ENCODE measurements at places on chromosomes 11 and 22.

GRCh38 chr11:10459029-10459970 lies 4.2 kb downstream of the AMPD3 start:
- DNase-seq, result peak; percentile 77

- no peak for DNase-seq
Observed at GRCh38 chr11:115238086-115238485, 266.1 kb downstream of the CADM1 start.

- DNase-seq, result no peak
Observed at GRCh38 chr11:100878474-100878873, 191.4 kb downstream of the ARHGAP42 start.

- DNase-seq, result no peak
Observed at GRCh38 chr22:45868571-45869339, 108.2 kb downstream of the WNT7B start.

DNA sequence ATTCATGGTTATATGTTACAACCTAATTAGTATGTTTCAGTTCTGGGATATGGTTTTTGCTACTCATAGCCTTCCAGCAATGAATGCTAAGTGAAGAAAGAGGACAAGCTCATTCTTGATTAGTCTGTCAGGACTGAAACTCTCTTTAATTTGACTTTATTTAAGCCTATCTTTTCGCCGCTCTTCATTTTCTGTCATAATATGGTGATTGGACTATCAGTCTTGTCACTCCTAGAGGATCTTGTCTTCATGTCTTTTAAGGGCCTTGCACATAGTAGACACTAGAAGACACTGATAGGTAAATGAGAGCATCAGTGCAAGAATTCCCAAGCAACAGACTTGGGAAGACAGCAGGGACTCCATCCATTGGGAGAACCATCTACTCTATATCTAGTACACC lies 18.9 kb upstream of the MTCH2 start:
- no peak for DNase-seq

DNA sequence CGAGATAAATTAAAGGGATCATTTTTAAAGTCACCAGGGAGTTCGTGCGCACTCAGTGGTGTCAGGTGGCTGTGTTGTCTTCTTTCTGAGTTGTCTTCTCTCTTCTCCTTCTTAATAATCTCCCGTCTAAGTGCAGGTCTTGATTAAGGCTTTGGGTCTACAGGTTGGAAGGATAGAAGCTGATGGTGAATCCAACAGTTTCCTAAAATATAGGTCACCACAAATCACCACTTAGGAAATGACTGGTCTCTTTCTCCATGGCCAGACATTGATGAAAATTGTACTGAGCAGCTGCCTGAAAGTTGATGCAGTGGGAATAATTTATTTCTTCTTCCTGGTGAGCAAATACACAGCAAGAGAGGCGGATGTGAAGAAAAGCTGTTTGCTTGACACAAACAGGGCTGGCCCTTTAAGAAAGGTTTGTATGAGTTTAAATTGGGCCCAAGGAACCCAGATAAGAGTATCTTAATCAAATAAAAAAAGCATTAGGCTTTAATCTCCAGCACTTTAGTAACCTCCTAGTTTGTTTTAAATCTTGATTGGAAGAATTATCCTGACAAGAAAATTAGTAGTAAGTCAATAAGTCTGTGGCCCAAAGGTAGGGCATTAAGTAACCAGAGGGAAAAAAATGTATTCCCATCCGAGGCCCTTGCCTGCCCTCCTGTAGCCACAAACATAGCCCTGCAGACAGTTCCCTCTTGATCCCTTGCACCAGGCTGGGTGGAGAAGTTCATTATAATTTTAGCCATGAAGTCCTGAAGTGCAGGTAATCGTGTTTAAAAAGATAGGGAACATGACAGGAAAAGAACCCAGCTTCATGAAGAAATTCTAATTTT lies 245.8 kb downstream of the KIRREL3 start:
- no peak for DNase-seq

DNA sequence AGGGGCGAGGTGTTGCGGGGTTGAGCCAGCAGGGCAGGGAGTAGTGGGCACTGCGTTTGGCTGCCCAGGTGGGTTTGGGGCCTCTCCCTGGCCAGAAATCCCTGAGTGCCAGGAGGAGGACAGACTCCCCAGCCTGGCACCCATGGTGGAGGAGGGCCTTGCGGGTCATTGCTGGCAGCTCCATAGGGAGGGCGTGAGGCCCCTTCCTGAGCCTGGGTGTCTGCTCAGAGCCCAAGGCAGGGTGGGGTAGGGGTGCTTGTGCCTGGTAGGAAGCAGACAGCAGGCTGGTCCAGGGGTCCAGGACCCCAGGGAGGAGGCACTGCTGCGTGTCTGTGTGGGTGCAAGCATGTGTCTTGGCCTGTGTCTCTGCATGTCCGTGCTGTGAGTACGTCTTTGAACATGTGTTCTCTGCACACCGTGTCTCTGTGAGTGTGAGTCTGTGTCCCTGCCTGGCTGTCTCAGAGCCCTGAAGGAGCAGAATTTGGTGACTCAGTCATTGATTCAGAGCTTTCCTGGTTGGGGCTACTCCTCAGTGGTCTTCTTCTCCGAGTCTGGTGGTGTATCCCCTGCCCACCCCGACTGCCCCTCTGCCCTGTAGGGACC lies 3.9 kb downstream of the TSPAN4 start:
- no peak for DNase-seq

- DNase-seq, result no peak
Observed at GRCh38 chr11:66159324-66159984, 89.4 kb downstream of the PACS1 start.

DNA sequence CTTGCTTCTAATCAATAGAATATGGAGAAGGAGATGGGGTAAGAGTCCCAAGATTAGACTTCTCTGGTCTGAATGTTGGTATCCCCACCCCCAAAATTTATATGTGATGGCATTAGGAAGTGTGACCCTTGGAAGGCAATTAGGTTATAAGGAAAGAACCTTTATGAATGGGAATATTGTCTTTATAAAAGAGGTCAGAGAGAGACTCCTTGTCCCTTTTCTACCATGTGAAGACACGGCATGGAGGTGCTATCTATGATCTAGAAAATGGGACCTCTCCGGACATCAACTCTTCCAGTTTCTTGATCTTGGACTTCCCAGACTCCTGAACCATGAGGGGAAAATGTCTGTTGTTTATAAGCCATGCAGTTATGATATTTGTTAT lies 37.9 kb upstream of the FJX1 start:
- DNase-seq, result no peak

GRCh38 chr11:103581760-103582159 lies 454.7 kb upstream of the DDI1 start:
- DNase-seq, result no peak

DNA sequence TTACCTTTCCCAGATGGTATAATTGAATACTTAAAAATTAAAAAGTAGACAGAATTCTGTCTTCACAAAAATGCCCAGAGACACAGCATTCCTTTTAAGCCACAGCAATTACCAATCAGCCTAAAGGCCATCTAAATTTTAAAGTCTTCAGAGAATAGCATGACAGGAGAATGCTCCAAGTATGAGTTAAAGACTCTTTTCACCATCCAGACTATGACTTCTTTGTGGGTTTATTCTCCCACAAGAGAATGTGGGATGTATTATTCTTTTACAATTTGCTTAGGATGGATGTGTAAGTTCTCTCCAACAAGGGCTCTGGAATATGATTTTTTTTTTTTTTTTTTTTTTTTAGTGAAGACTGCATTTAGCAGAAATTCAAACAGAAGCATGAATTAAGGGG lies 249.9 kb downstream of the TTC28 start:
- no peak for DNase-seq

DNA sequence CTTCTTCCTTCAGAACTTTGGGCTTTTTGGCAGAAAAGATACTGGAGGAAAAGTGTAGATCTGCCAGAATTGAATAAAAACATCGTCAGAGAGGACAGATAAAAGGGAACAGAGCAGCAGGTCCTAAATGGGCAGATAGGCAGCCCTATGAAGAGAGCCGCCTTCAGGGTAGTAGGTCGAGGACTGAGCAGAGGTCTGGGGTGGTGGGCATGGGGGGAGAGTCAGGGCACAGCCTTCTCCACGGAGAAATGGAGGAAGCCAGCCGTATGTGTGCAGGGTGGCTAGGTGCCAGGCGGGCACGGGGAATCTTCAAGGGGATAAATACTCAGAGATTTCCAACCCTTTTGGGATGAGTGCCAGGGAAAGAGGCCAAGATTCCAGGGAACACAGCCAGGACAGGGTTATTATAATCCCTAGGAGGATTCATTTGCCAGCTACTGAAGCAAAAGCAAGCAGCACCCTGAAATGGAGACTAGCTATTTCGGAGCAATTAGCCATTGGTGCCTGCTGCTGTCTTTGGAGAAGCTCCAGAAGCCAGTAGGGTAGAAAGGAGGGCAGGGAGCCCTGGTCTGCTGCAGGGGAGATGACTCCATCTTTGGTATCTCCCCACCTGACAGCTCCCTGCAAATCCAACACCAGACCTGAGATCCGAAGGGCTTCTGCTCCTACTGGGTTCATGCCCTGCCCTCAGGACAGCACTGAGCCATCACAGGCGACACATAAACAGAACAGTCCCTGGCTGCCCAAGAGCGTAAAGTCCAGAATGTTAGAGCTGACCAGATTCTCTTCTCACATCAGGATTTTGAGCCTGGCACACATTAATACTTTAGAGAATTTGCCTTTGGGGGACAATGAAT lies 174.5 kb upstream of the NTM start:
- DNase-seq, result no peak

DNA sequence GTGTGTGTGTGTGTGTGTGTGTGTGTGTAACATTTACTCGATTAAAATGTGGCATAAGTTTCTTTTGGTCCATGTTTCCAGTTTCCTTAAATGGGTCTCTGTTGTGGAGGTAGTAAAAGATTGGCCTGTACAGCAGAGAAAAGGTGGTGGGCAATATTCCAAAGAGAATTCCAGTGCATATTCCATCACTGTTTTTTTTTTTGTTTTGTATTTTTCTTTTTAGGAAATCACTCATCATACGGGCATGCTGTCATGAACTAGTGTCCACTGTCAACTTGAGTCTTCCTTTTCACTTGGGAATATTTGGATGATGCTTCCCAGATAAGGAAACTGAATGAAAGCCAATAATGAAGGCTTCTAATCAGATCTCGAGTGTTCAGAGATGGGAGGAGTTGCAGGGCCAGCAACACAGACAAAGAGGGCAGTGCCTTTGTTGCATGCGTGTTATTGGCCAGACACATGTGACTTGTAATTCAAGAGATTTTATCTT lies 95.2 kb upstream of the PDGFD start:
- no peak for DNase-seq

- DNase-seq, result no peak
Observed at GRCh38 chr11:119916568-119916967, 187.6 kb upstream of the NECTIN1 start.

GRCh38 chr11:12066799-12067508 lies 43.4 kb upstream of the MICAL2 start:
- DNase-seq, result no peak

DNA sequence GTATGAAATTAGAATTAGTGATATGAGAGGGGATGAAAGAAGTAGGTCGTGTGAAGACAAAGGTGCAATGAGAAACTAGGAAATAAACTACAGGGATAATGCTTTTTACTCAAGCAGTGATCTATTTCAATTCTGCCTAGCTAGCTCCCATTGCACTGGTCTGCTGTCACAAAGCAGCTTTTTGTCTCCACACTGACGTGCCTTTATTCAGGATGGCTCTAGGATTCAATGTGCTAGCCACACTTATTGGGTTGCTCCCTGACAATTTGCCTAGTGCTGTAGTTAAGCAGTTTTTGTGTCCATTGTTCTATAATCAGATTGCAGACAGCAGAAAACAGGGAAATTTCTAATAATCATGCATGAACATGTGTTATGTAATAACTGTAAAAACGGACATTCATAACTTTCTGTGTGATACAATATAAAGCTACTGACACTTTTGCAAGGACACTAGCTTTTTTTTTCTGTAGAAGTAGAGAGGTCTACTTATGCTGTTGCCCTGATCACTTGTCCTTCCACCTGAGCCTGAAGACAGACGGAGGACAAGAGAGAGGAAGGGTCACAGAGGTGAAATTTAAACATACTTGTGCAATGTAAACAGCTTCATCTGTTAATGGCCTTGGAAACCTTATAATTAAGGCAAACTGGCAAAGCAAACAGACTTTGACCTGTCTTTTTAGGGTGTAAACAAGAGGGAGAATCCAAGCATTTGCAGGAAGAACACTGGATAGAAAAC lies 269.6 kb downstream of the LRRC4C start:
- DNase-seq, result no peak

- no peak for DNase-seq
Observed at GRCh38 chr22:46545086-46545792, 7.8 kb upstream of the CELSR1 start.

DNA sequence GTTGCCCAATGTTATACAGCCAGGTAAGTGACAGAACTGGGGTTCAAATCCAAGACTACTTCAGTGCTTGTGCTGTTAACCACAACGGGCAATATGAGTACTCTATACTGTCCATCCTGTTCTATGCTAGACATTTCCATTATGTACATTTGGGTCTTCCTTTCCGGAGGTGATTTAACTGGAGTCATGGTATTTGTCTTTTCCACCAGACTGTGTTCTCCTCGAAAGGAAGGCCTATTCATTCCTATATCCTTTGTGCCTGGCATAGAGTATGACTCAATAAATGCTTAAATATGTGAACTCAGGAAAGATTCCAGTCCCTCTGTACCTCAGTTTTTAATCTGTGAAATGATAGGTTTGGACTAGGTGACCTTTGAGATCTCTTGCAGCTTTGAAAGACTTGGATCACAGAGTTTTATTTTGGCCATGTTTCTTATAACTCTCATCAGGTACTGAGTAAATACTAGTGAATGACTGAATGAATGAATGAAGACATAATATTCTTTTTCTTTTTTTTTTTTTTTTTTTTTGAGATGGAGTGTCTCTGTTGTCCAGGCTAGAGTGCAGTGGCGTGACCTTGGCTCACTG lies 6.6 kb downstream of the RNF121 start:
- no peak for DNase-seq

DNA sequence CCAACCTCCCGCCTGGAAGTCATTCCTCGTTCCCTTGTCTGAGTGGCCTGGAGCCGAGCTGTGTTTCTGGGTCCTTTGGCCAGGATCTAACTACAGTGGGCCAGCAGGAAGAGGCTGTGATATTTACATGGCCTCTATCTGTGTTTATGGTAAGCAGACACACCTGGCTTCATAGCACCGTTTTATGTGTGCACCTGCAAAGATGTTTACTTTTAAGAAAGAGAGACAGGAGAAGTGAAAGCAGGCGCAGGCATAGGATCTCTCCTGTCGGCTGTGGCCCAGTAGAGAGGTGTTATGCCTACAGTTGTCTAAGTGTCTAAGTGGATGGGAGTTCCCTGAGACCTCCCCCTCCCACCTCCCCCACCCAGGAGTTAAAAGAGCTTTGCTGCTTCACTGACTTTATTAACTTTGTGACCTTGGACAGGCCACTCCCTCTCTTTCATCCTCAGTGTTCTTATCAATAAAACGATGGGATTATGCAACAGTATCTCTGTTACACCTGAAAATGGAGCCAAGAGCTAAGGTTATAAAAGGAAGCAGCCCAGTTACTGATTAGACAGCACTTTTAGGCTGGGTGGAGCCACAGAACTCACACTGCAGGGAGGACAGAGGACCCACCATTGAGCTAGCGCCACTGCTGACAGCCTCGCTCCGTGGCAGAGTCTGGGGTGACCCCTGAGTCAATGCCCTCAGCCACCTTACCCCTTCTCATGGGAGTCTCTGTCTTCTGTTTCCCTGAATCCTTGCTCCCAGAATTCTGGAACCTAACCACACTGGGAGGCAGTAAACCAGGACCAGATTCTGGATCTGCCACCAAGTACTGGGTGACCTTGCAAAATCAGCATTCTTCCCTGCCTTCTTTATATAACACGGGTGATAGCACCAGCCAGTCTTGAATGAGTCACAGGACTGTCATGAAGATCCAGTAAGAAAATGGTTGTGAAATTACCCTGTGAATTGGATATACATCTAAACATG lies 22.0 kb downstream of the ST14 start:
- no peak for DNase-seq
